Stimulated activated CD8-positive, alpha-beta memory T cell treated with anti-CD3 and anti-CD28 coated beads, Interleukin-7, amount 100 ng/mL, for 1 hour (primary cell): ENCODE measurements at places on chromosomes 3 and 15.

DNA sequence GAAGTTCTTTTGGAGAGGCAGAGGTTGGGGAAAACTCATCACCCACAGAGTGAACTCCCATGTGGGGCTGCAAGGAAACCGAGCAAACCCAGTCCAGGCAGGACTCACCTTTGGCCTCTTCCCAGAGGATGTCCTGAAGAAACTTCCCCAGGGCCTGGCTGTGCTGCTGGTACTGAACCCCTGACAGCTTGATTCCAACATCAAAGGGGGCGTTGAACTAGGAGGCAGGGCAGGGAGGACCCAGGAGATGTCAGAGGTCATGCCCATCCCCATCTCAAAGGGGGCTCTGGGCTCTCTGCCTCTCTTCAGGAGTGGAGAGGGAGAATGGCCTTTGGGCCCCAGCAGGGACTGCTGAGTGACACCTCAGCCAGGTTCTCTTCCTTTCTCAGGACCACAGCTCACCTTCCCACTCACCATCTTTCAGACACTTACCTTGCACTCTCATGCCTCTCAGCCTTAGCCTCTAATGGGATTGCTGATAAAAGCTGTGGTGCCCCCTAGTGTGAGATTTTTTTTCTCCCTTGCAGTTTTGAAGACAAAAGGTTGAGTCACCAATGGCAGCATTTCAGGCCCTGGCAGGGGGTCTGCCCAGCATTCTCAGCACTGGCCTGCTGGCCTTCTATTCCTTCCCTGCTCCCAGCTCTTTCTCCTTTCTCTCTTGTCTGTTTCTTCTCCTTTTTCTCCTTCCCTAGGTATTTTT lies 6.0 kb downstream of the GHRL start:
- DNase-seq, result no peak

GRCh38 chr3:26081166-26081565 lies 291.3 kb downstream of the OXSM start:
- no peak for DNase-seq

DNA sequence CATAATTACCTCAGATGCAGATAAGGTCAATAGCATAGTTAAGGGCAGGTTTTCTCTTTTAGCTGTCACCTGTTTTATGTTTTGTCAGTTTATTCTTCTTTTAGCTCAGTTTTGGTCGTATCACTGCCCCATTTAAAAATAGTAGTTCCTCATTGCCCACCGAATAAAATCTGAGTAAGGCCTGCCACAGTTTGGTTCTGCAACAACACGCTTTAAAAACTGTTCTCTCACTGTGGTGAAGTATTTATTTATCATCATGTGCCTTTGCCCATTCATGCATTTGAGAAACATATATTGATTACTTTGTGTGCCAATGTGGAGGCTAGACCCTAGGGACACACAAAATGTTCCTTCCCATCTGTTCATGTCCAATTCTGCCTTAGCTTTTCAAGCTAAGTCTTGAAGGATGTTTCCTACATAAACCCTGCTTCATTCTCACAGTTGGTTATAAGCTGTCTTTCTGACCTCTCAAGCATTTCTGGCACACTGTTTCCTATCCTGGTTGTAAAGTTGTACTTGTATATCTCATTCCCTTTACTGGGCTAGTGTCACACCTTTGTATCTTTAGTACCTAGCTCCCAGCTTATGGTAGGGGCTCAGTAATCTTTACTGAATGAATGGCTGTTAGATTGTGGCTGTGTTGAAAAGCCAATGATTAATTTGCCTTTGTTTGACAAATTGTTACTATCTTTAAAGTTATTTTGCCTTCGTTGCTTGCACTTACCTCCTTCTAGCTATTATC lies 23.9 kb downstream of the AKAP13 start:
- no peak for DNase-seq

DNA sequence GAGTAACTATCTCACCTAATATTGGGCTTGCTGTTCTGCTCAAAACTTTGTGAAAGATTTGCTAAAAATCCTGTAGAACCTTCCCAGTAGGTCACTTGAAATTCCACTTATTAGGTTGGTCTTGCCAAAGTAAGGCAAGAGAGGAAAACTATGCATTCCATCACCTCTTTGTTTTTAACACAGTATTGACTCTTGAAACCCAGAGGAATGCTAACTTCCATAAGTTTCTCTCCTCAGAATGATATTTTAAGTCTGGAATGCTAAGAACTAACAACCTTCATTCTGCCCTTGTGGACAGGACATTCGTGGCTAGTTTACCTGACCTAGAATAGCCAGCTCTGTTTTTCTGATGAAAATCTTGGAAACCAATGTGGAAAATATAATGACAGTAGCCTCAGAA lies 154.5 kb downstream of the TMCO5A start:
- no peak for DNase-seq

GRCh38 chr3:114405202-114405990 lies 111.6 kb downstream of the TIGIT start:
- no peak for DNase-seq

- DNase-seq, result peak; percentile 58
Observed at GRCh38 chr15:70492240-70493177, 270.8 kb downstream of the UACA start.

DNA sequence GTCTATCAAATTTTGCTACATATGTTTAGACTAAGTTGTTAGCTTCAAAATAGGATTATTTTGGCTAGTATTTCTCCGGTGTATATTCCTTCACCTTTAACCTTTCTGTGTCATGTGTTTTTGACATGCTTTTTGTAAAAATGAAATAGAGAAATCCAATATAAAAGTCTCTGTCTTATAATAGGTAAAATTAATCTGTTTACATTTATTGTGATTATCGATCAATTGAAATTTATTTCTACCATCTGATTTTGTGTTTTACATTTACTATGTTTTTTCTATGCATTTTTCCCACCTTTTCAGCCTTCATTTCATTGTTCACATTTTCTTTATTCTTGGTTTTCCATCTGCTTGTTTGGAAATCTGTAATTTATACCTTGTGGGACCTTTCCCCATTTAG lies 11.7 kb upstream of the LHFPL4 start:
- DNase-seq, result no peak

- no peak for DNase-seq
Observed at GRCh38 chr3:111197485-111197884, 125.9 kb downstream of the NECTIN3 start.

DNA sequence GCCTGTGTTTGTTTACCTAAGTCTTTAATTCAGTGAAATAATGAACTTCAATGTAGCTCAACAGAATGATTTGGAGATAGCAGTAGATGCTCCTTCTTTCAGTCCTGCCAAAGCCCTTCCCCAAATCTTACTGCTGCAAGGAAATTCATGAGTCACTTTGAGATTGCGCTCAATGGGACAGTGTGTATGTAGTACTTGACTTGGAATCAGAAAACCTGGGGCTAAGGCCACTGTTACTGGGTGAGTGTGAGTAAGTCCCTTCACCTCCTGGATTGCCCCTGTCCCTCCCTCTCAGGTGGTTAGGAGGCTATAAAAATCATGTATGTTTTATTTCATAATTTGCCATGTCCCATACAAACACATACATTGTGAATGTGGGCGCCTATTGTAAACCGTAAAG lies 29.9 kb downstream of the ATP13A5 start:
- no peak for DNase-seq

DNA sequence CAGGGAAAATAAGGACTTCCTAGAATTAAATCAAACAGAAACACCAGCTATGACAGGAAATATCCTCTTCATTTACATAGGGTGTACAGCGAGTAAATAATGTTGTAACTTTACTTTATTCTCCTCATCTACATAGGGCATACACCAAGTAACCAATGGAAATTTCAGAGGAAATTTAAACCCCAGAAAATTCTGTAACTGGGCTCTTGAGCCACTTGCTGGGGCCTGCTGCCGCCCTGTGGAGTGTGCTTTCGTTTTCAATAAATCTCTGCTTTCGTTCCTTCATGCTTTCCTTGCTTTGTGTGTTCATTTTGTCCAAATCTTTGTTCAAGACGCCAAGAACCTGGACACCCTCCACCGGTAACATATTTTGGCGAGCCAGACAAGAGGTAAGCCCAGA lies 990.4 kb upstream of the CADM2 start:
- no peak for DNase-seq

- DNase-seq, result no peak
Observed at GRCh38 chr15:93451265-93451664, 362.3 kb upstream of the RGMA start.

DNA sequence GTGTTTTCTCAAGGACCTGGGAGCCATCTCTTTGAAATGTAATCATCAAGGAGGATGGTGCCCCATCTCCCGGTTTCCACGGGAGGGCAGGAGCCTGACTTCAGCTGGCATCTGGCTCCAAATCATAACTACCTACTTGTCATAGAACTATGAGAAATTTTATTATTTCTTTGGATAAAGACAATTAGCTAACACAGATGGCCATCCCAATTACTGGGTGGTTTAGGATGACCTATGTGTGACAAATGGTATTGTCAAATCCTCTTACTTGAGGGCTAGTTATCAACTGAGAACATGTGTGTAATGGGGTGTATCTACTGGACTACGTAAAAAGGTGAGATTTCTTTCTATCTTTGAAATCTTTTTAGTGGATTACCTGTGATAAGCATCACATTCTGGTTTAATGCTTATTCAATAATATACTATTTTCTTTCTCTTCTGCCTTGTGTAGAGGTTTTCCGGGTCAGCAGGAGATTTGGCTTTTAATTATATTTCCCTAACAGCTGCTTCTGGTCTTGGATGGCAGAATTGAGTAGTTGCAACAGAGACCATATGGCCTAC lies 15.3 kb upstream of the PARP14 start:
- DNase-seq, result no peak

- no peak for DNase-seq
Observed at GRCh38 chr15:75985971-75986370, 26.3 kb downstream of the NRG4 start.

- DNase-seq, result no peak
Observed at GRCh38 chr3:77571971-77572715, 532.2 kb downstream of the ROBO2 start.

DNA sequence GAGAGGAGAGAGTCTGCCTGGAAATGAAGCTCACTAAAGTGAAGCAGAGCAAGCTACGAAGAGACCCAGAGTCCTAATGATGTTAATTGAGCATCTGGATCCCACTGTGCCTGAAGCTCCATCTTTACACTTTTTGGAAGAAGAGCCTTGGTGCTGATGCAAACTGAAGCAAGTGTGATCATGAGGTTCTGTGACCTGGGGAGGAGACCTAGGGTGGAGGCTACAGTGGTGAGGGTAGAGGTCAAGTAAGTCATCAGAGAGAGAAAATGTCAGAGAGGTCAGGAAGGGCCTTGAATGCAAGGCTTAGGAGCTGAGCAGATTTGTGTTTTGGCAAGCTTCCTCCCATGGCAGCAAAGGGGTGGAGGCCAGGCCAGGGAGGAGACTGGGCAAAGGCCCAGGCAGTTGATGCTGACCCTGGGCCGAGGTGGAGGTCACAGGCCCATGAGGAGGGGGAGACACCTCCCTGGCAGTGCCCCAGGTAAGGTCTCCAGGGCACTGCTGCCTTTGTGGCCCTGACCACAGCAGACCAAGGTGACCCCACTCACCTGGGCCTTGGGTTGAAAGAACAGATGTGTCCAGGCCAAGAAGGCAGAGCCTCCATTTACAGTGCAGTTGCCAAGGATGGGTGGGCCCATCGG lies 1.6 kb downstream of the GRIP2 start:
- no peak for DNase-seq

DNA sequence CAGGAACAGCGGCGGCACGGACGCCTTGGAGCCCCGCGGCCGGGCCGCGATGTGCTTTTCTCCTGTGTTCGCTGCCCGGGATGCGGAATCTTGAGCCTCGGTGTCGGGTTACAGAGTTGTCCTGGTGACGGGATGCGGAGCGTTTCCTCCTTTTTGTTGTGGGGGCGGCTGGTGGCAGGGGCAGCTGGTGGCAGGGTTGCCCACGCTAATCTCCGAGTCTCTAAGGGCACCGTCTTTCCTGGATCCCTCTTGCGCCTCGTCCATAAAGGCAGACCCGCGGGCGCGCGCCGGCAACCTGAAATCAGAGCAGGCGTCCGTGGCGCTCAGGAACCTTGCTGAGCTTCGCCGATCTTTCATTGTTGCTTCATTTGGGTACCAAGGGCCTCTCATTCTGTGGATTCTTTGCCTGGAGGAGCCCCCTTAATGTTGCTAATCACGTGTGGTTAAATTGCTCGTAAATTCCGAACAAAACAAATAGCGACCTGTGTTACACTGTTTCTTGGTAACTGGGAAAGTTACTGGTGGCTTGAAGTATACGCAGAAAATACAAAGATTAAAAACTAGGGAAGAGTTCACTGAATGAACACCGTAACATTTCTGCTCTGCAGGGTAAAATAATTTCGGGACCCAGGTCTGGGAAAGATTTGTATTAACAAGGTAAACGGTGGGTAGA lies 844 bp upstream of the PFN2 start:
- DNase-seq, result no peak

DNA sequence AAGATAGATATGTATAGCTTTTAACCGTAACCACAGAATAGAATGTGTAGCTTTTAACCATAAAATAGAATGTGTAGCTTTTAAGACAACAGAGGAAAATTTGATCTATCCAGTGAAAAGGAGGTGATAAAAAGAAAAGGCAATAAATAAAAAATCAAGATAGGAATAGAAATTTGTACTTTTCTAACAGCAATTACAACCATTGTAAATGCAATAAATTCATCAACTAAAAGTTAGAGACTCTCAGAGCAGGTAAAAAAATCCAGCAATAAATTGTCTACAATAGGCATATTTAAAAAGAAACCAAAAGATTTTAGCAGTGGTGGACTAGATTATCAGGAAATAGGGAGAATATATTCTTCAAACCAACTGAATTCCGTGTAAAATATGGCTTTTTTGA lies 63.8 kb upstream of the ABHD2 start:
- no peak for DNase-seq
